ENCODE measurements at places on chromosomes 3 and 15.

DNA sequence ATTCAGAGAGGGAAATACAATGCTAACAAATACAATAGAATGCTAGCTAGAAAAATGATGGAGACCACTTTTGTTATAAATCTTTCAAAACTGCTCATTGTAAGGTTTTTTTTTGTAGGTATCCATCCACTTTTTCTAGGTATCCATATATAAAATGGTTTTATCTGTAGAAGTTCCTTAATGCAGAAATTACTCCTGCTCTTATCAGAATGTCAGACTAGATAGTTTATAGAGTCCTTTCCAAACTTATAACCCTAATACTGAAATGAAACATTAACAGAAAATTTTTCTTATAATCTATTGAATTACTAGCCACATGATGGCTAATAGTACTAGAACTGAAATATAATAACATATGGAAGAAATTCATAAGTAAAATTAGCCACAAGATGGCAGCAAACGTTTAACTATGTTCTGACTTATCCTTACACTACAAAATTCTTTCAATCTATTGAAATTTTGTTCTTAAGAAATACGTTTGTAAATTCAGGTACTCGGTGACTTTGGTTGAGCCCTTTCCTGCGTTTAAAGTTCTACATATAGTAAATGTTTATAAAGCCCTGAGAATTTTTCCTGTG is 58.5 kb downstream of the ECT2 start:
- DNase-seq, result peak; percentile 23

GRCh38 chr15:81752974-81753373 is 292.8 kb downstream of the MEX3B start:
- DNase-seq, result no peak

- DNase-seq, result peak; percentile 40
Observed at GRCh38 chr3:16290007-16290826, 25.2 kb downstream of the OXNAD1 start.

GRCh38 chr3:67688231-67688630 is 33.8 kb upstream of the SUCLG2 start:
- DNase-seq, result no peak

DNA sequence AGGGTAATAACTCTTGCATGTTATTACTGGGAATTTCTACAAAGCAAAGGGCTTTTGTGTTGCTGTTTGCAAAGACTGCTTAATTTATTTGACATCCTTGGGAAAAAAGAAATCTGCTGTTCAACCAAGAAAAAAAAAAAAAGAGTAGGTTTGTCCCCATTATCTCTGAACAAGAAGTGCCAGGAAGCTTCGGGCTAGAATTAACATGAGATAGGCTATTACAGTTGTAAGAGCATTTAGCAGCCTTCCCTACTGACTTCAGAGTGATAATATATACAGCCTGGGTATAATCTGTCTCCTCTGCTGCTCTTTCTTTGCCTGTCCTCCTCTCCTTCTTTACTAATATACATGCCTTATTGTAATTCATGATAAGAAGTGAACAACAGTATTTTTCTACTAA is 23.3 kb upstream of the CHMP2B start:
- DNase-seq, result no peak

- DNase-seq, result no peak
Observed at GRCh38 chr3:72295276-72295961, 510.5 kb upstream of the PROK2 start.

GRCh38 chr3:60307562-60308199 is 943.6 kb downstream of the FHIT start:
- no peak for DNase-seq

DNA sequence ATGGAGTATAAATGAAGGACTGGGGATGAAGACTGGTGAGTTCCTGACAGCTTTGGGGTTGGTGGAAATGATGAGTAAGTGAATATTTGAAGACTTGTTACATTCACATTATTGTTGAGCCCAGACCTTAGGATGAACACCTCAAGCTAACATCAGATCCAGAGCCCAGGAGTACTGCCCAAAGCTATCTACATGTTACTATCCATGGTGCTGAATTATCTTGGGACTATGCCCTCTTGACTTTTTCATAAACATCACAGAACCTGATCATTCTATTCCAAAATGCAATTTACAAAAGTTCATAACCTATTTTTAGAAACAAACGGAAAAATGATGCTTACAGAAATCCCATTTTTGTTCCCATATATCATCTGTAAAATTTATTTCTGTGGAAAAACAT is 613.3 kb downstream of the TUSC7 start:
- DNase-seq, result no peak

GRCh38 chr3:194833114-194833910 is 147.6 kb downstream of the FAM43A start:
- DNase-seq, result no peak

DNA sequence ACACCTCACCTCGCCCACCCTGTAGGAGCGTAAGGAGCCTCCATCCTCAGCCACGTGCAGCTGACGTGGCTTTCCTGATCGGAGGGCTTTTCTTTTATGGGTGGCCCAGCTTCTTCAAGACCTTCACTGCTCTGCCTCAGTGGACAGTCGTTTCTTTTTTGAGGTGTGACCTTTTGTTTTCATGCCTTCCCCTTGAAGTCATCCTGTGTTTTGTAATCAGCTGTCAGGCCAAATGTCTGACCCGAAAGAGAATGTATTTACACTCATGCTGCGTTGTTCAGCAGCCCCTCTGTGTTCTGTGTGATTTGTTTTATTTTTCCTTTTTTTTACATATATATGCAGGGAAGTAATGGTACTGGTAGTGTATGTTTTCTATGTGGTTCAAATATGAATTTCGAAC is 41.8 kb downstream of the CCK start:
- DNase-seq, result no peak

DNA sequence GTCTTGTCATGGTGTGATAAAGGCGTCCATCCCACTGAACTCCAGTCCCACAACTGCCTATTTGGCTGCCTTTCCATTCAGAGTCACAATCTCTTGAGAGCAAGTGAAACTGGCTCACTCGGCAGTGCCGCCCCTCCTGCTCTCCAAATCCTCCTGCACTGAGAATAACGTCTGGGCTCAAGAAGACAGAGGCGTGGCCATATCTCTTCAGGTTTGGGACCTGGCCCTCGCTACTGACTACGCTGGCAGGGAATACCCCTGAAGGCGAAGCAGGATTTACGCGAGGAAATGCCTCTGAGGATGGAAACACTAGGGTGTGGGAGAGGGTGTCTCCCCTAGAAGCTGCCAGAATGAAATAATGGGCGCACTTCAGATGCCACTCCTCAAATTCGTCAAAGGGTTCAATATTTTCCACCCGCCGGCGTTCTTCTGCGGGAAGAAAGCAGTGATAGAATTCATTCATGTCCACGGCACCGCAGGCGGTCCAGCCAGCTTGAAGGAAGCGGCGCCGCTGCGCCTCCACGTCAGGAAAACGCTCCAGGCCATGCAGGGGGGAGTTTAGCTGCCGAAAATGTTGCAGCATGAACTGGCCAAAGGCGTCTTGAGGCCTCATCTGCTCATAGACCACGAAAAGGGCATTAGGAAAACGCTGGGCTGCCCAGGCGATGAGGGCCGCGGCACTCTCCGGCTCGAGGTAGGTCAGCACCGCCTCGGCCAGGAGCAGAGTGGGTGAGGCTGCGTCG is 985 bp downstream of the LCMT2 start:
- DNase-seq, result peak; percentile 8

- DNase-seq, result no peak
Observed at GRCh38 chr15:44243829-44244228, 44.7 kb upstream of the GOLM2 start.

GRCh38 chr3:152105446-152105845 is 163.3 kb upstream of the MBNL1 start:
- DNase-seq, result no peak

DNA sequence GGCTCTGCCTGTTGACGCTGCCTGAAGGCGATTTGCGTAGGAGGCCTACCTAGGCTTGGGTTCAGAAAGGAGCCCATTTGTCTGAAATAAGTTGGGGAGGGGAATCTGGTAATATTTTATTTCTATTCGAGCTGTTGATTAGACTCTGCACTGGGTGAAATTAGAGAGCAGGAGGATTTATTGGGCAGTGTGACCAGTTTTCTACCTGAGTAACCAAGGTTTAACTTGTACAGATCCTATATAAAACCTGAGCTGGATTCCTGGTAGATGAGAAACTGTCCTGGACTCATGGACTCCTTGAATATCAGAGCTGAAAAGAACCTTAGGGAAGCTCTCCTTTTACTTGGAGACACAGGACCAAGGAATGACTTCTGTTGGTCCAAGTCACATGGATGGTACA is 19.6 kb upstream of the GPR156 start:
- DNase-seq, result no peak

- no peak for DNase-seq
Observed at GRCh38 chr15:58513726-58514336, 82.0 kb downstream of the LIPC start.

DNA sequence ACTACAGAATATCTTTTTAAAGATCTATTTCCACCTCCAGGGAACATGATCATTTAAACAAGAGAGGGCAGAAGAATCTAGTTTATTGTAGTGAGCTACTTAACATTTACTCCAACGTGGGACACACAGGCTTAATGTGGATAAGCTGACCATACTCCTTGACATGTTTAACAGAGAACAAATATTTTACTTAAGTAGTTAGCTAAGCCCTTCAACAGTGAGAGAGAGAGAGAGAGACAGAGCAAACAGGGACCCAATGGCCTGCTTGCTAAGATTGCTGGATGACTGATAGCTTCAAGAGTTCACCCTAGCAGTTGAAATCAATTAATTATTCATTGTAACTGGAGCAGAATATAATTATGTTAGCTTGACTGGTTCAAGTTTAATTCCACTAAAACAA is 158.6 kb downstream of the ADAM10 start:
- no peak for DNase-seq

DNA sequence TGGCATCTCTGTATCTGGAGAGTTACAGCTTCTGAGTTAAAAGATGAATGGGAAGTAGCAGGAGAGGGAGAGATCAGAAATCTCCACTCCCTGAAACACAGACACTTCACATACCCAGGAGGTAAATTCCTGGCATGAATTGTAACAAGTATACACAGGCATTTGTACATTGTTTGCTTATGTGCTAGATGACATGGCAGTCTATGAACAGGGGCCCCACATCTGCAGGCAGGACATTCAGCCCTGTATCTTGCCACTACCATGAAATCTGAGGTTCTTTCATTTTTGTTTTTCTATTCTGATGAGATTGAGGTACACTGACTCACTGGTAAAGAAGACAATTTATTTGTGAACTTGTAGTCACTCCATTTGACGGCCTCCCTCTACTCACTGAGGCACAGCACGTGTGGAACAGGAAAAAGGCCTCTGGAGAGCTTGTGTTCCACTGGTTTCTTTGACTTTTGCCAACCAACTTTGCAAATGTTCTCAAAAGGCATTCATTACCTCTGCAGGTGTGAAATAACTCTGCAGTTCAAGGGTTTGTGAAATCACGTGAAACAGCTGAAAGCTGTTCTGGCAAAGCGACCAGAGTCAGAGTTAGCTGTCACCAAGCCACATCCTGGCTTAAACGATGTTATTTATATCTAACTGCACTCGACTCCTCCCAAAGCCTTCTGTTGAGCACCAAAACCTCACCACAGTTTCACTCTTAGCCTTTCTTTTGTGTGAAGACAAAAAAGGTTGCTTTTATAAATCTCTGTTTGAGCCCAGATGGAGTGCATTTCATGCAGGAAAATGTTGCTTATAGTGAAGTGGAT is 401.3 kb upstream of the CFAP20DC start:
- DNase-seq, result no peak

DNA sequence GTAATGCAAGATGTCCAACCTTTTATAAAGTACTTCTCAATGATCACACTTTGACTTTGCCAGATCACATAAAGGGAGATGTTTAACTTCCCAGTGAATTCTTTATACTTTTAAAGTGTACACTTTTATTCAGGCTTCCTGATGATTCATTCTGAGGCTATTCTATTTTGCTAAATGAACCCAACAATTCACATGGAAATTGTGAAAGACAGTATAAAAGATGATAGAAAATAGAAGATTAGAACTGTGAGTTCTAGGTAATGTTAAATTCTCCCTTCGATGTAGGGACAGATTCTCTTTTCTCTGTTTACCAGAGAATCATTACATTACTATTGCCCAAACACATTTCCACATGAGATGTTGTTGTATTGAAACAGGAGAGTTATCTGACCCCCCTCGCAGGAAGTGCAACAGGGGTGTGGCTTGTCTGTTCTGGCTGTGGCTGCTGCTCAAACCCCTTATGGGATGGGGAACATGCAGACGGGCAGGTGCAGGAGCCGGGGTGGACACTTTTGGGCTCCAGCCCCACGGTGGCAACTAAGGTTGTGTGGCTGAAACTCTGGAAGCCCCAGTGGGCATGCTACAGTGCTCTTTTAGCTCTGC is 131.3 kb upstream of the LRTM1 start:
- DNase-seq, result no peak

DNA sequence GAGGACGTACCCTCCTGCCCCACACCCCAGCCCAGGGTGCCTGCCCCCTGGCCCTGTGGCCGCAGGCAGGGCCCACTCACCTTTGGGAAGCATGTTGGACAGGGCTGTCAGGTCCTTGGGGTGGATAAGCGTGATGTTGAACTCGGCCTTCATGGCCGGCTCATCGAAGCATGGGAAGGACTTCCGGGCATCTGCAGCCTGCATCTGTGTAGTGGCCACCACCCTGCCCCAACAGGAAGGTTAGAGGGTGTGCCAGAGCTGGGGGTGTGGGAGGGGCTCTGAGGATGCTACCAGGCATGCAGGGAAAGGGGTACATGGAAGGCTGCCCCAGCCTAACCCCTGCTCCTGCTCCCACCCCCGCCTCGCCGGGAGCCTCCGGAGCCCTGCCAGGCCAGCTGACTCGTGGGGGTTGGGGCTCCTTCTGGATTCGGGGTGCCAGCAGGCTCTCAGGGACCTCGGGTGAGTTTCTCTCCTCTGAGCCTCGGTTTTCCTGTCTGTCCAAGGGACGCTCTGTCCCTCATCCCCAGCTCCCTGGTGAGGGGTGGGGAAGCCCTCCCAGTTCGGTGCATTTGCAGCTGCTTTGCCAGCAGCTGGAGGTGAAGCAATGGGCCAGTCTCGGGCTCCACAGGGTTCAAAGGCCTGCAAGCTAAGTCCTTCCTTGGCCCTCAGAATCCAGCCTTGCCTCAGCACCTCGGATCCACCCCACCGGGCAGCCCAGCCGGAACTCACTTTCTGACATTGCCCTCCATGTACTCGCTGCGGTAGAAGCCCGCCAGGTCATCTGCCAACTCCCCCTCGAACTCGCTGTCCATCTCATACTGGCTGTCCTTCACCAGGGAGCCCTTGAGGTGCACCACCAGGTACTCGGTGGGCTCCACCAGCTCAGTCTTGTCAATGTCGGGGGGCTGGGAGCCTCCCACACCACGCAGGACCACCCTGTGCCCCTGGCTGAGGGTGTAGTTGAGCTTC is 9.1 kb downstream of the ANPEP start:
- DNase-seq, result no peak

DNA sequence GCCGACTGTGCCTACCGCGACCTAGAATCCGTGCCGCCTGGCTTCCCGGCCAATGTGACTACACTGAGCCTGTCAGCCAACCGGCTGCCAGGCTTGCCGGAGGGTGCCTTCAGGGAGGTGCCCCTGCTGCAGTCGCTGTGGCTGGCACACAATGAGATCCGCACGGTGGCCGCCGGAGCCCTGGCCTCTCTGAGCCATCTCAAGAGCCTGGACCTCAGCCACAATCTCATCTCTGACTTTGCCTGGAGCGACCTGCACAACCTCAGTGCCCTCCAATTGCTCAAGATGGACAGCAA is 1.4 kb downstream of the ISLR start:
- no peak for DNase-seq
